CD4-positive, alpha-beta T cell (primary cell): ENCODE measurements at places on chromosomes 1 and 21.

DNA sequence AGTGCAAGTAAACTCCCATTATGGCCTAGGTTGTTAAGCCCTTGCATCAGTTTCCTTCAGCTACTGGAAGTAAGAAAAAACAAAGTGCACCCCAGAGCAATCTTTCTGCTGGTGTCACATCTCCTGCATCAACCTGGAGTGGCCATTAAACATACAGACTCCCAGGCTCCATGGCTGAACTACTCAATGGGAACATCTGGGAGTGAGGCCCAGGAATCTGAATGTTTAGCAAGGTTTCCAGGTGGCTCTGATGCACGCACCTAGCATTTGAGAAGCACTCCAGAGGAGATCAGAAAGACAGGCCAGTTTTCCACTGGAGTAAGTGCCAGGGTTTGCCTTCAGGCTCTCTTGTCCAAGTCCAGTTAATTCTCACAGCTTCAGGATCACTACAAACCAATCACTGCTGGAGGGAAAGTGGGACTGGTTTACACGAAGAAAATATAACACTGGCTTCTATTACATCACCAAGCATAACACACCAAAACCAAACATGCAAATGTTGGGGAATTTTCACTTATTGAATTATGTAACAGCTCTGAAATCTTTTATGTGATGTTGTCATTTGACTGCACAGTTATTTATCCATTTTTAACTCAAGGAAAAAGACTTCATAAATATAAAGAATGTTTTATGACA is 22.3 kb upstream of the ABCA4 start:
- no peak for DNase-seq

DNA sequence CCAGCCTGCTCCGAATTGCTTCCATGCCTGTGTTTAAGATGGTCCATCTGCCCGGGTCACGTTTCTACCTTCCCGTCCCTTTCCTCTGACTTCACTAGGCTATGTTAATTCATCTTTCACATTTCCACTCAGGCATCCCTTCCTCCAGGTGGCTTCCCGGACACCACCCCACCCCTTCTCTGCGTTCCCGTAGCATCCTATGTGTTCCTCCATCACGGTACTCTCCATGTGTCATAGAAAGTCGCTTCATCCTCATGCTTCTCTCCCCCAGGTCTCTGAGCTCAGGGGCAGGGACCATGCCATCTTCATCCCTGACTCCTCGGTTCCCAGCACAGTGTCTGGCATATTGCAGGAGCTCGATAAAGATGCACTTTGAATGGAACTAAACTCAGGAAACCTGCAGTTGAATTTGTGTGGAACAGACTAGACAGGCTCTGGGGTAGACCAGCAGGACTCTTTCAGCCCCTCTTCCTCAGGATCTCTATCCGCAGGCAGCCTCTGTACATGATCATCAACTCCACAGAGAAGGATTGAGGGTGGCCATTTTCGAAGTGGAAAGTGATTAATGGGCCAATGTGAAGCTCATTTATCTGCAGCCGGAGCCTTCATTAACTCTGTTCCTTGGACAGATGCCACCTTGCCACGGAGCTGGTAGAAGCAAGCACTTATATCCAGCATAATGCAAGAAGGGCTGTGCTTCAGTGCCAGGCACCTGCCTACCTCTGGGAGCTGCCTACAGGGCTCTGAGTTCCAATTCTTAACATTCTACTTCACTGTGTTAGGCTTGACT is 9.1 kb downstream of the C1orf226 start:
- DNase-seq: no peak

GRCh38 chr21:29669416-29669815 is 270.4 kb downstream of the GRIK1 start:
- no peak for DNase-seq

GRCh38 chr1:200414657-200415056 is 4.8 kb upstream of the ZNF281 start:
- DNase-seq: no peak

DNA sequence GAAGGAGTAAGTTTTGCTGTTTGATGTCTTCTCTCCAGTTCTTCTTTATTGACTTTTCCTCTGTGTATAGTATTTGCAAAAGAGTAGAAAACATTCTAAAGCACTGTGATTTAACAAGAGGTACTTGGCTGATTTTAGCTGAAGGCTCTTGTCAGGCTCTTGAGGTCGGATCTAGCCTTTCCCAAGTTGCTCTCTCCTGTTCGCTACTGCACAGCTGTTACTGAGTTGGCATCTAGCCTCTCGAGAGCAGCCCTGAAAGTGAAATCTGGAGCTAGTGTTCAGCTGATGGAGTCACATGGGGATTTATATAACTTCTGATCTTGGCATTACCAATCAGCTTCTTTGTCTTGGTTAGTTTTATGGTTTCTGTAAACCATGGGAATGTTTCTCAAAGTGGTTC is 193.1 kb downstream of the RYR2 start:
- DNase-seq: no peak

DNA sequence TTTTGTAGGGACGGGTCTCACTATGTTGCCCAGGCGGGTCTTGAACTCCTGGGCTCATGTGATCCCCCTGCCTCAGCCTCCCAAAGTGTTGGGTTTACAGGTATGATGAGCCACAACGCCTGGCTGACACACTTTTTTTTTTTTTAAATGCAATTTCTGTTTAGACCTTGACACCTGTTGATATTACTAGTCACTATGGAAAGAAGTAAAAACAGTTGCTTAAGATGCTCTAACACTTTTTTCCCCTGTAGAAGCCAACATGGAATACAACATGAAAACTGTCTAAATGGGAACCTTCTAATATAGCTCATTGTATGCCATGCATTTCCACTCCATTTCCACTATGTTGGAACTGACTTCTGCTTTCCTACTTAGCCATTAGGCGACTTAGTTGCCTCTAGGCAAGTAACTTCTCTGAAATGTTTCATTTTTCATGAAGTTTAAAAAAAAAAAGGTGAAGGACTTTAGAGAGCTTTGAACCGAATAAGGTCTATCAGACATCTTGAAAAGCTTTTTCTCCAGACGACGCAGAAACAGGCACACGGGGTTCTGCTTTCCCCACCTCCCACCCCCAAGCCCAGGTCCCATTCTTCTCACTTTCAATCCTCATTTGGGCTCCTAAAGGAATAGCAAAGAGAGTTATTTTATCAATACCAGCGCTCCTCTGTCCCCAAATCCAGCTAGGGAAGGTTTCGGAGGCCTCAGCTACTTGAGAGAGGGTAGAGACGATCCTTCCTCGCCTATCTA is 648 bp upstream of the DR1 start:
- no peak for DNase-seq

DNA sequence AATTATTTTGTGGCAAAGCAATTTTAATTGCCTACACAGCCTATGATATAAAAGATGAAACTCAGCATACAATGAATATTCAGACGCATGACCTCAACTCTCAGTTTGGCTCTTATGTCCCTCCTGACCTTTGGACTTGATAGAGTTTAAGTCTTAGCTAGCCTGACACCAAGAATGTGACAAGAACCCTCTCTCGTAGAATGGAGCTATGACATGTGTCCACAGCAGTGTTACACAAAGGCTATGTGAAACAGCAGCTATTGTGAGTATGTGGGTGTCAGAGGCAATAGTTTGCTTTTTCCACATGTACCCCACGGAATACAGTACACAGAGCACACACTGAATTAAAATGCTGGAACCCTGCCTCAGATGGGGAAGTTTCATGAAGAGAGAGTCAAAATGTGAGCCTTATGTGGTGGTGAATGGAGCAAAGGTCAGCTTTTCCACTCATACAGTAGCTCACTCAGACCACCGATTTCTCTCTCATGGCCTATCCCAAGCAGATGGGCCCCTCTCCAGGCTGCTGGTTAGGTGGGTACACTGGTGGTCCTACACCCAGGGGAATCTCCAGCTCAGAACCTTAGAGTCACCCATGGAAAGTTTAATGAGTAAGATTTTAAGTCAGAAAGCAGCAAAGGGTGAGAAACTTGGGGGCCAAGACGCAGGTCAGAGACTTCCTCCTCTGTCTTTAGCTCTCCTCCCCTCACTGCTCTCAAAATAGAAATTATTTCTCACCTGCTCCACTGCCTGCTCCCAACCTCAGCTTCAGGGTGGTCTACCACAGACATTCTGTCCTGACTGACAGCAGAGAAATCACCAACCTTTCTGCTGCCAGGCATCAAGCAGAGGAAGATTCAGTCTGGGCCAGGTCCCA is 10.1 kb upstream of the XCL2 start:
- no peak for DNase-seq

- no peak for DNase-seq
Observed at GRCh38 chr1:26045722-26046245, at the start of gene SLC30A2. Gene SLC30A2 (minus strand): TSS chr1:26046118. CDS start chr1:26045896, 222 bp downstream.

DNA sequence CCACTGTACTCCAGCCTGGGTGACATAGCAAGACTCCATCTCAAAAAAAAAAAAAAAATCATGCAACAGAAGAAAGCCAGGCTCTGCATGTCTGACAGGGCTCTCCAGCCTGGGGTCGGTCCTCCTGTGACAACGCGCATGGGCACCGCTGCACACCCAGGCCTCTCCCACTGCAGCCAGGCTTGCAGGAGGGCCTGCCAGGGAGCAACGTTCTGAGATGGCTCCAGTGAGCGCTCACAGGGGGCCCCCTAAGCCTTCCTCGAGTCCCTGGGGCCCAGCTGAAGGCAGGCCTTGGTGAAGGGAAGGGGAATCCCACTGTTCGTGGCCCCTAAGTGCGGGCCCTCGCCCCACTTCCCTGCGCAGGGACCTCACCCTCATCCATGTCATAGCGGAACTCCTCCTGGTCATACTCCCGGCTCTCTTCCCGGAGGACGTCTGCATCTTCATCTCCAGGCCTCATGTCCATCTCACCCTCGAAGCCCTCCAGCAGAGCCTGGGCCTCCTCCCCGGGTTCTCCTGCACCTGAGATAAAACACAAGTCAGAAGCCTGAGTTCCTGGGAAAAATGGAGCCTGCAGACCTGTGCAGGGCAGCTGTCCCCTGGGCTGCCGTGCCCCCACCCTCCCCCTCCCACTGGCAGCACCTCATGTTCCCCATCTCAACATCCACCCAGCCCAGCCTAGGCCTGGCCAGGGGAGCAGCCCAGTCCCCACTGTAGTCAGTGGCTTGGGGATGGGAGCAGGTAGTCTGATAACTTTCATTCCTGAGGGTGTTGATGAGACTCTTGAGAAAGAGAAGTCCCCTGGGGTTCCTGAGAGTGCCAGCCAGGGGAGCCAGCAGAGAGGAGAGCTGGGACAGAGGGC is 20.3 kb downstream of the RSPH1 start:
- DNase-seq: no peak

GRCh38 chr1:39701049-39701439 is 9.8 kb upstream of the HPCAL4 start:
- no peak for DNase-seq
